Nucleus accumbens (tissue), 56 donors: ENCODE measurements at places on chromosomes 1 and 21.

- DNase-seq, result peak; percentile 2
Observed at GRCh38 chr1:224238756-224239155, 55.7 kb downstream of the DEGS1 start.

DNA sequence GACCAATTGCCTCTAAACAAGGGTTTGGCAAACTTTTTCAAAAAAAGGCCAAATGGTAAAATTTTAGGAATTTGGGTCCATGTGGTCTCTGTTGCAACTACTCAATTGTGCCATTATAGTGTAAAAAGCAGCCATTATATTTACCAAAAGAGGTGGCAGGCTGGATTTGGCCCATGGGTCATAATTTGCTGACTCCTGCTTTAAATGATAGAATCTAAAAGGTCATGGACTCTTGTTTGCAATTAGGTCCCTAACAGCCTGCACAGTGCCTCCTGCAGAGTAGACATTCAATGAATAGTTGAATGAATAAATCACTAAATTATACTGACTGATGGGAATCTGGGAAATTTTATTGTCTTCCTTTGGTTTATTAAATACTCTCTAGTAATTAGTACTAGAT is 6.2 kb downstream of the BECN2 start:
- no peak for DNase-seq

DNA sequence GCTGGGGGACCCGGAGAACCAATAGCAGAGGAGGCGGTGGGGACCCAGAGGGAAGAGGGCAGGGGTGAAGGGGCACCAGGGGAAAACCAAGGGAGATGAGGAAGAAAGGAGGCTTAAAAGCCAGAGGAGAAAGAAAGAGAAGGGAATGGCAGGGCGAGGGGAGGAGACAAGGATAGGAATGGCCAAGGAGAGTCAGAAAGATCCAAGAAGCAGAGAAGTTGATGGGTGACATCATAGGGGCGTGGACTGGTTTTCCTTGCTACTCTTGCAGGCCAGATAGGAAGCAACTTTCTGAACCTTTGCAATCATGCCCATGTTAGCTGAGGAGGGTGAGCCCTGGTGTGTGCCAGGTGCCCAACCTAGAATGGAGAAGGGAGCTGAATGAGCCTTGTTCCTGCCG is 5.4 kb downstream of the NPR1 start:
- no peak for DNase-seq

GRCh38 chr1:99601709-99602403 is 44.1 kb upstream of the PALMD start:
- no peak for DNase-seq

DNA sequence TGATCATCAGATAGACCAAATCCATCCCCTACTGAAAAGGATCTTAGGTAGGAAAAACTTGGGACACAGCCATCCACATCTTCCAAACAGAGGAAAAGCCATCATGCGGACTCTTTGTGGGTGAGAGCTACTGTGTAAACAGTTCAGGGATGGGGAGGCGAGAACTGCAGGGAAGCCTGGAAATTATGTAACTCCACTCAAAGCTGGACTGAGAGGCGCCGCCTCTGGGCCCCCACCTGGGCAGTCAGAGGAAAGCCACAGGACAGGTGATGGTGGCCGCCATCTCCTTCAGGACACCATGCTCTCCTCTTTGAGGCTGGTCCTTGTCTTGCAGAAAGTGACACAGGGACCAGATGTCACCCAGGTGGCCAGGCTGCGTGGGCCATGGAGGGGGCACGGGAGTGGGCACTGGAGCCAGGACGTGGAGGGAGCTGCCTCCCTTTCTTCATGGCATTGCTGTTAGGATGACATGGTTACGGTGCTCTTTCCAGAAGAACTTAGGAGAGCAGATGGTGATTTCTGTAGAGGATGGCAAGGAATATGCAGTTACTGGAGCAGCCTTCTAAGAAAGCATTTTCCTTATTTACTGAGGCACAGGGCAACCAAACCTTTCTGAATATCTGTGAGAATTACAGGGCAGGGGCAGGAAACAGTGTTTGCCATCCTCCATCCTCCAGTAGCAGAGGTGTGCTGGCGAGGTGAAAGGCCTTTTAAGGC is 32.0 kb upstream of the TDRD10 start:
- DNase-seq, result no peak
